ENCODE measurements at places on chromosomes 3 and 15. TPM values are rescaled to one million over a fixed set of nuclear protein-coding genes. Genes with fewer than 3 reads are reported as not detected.

GRCh38 chr3:157300094-157300493, 136.6 kb upstream of the PTX3 start:
- no peak for DNase-seq

DNA sequence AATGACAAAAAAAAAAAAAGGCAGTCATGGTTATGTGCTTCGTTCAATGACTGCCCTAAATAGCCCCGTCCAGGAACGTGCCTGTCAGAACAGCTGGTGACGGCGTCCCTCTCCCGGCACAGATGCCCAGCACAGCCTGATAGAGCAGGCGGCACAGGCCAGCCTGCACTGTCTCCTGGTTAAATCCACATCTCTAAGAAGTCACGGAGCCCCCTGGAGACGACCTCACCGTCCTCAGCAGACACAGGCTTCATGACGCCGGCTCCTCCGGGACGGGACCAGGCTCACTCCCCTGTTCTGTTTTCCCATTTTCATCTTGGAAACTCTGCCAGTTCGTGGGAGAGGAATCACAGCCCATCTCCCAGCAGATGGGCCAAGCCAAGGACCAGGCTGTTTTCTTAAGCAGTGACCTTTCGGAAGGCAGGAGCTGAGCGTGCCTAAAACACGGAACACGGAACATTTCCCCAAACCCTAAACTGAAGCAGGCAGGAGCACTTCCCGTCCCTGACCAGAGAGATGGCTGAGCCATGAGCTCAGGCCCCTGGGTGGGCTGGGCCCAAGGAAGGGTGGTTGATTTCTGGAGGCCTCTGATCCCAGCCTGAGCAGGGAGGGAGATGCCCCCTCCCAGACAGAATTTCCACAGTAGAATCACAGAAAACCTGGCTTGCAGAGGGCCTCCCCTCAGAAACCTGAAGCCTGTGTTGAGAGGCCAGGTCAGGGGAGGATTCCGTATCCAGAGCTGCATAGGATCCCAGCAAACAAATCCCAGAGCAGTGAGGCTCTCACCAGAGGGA, 35.9 kb downstream of the ADCY5 start:
- DNase-seq = no peak

DNA sequence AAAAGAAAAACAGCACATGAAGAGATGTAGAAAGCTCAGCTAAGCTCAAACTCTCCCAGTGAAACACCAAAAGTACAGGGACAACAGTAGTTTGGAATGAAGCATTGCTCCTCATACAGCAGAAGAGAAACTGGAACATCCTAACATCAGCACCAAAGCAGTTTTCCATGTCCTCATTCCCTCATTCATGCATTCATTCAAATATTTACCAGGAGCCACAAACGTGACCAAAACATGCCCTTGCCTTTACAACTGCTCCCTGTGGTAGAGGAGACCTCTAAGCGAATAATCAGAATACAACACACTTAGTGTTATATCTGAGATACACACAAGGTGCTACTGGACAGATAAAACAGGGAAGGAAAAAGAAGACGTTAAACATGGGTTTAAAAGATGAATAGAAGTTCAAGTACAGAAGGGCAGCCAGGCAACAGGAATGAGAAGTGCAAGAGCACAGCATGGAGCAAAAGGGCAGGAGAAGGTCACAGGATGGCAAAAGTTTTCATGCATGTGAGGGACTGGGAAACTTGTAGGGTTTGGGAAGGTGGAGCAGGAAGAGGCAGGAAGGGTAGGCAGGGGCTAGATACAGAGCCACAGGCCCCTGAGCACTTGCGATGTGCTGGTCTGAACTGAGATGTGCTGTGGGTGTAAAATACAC, 58.5 kb upstream of the LMCD1 start:
- no peak for DNase-seq

DNA sequence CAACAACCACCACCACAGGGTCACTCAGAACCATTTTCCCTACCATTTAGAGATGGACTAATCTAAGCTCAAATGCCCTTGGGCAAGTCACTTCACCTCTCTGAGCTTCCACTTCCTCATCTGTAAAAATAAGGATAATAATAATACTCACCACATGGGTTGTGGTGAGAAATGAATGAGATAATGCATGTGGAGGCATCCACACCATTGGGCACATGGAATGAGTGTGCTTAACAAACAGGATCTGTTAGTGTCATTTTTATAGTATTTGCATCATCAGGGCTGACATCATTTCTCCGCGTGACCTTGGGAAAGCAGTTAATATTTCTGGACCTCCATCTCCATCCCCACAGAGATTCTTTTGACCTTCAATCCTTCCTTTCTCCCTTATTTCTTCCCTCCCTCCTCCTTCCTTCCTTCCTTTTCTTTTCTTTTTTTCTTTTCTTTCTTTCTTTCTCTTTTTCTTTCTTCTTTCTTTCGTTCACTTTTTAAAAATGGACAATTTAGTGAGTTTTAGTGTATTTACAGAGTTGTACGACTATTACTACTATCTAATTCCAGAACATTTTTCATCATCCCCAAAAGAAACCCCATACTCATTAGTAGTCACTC, 7.7 kb upstream of the RFT1 start:
- DNase-seq = no peak

DNA sequence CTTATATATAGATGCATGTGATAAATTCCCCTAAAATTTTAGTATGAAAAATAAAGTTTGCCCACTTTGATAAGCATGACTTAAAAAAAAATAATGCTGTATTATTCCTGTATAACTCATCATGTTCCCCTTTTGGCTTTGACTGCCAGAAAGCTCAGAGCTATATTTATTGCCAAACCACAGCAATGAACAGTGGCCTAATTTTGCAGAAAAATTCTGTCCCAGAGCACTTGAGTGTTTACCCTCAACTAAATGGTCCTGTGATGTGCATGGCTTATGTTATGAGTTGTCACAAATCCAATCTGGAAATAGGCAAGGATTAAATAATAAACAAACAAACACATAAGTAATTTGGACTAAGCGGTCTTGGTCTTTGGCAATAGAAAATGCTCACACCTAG, 276.7 kb downstream of the SLC9A9 start:
- DNase-seq = no peak

GRCh38 chr3:109057616-109058015, 60.3 kb downstream of the MORC1 start:
- no peak for DNase-seq

DNA sequence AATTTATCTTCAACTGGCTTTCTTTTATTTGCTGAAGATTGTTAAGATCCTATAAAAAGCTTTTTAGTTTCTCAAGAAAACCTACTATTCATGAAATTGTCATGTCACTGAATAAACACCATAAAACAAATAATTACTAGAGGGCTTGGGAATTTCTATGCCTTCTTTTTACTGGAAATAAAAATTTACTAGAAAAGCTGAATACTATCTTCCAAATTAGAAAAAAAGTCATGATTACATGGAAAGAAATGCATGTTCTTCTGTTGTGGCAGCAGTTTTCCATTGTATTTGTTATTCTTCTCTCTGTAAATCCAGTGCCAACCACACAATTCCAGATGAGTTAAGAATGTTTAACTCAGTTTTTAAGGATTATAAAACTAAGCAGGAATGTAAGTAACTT, 153.8 kb downstream of the RAP2B start:
- no peak for DNase-seq

GRCh38 chr3:107651782-107652181, 129.0 kb downstream of the BBX start:
- no peak for DNase-seq

- DNase-seq = no peak
Observed at GRCh38 chr3:41329881-41330280, 130.6 kb downstream of the CTNNB1 start.

DNA sequence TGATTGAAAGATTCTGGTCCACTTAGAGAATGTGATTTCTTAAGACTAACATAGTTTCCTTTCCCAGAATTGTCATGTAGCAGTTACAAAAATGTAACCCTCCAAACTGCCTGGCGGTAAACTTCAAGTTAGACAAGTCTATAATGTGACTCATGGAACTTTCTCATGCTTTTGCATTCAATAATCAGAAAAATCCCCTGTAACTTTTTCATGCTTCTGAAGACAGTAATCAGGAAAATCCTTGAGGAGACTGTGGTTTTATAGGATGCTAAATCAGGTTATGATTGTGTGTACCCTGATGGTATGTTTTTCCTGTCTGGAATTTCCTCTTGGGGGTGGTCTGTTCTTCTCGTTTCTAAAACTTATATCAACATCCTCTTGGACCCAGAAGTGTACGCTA, 74.0 kb upstream of the RARB start:
- no peak for DNase-seq

DNA sequence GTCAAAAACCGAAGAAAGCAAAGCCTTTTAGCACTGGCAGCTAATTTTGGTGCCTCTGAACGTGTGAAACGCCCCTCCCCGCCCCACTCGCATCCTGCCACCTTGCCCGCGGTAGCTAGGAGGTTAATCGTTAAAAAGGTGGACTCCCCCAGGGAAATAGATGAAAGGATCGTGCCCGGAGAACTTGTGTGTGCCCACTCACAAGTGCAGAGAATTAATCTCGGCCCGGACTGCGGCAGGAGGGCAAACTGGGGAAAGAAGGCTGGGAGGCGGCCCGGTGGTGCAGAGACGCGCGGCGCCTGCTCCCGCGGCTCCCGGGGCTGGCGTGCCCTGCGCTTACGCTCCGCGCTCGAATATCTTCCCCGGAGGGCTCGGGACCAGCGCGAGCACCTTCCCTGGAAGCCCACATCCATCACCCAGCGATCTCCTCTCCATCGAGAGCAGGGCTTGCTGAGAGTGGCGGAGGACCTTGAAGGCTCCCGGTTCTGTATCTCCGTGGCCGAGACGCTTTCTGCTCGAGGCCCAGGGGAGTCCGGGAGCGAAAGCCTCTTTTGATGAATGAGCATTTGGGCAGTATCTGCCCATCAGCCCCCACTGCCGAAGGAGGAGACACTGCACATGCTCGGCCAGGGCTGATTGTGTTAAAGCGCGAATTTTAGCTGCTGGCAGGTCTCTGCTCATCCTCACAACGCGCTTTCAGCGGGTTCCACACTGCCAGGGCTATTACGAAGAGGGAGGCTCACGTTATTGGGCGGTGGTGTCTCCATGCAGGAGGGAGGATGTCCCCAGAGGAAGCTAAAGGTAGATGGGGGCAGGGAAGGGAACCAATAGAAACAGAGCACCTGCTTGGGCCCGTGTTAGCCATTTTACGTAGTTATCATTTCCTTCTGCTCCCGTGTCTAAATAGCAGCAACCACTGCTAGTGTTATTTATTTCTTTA, 1.3 kb upstream of the SPTSSB start:
- DNase-seq = no peak

GRCh38 chr15:49145651-49146609, 9.5 kb downstream of the COPS2 start:
- peak; percentile 10 for DNase-seq

GRCh38 chr3:122410639-122411038, 5.2 kb downstream of the WDR5B start:
- DNase-seq = no peak

DNA sequence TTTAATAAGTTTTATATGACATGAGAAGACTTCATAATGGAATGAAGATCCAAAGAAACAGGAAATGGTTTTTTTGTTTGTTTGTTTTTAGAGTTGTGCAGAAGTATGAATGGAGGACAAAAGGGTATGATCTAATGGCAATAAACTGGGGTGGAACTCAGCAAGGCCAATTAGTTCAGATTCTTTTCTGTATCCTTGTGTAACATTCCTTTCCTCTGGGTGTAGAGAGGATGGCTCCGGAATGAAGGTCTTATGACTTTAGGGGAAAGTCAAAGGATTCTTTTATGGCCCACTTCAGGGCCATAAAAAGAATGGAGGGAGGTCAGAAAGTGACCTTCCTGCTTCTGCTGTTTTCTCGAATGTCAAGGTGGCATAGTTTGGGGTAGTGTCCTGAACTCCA, 152.6 kb downstream of the DPH6 start:
- DNase-seq = no peak

- no peak for DNase-seq
Observed at GRCh38 chr15:70324001-70324974, 226.6 kb upstream of the TLE3 start.

GRCh38 chr3:51773529-51774056, 5.4 kb downstream of the IQCF6 start:
- no peak for DNase-seq

- no peak for DNase-seq
Observed at GRCh38 chr3:122365073-122365472, 18.0 kb downstream of the MIX23 start.

The PDZRN3 gene
- total RNA-seq = not detected

The GOLGA6L9 gene
- total RNA-seq = 1.8 TPM

DNA sequence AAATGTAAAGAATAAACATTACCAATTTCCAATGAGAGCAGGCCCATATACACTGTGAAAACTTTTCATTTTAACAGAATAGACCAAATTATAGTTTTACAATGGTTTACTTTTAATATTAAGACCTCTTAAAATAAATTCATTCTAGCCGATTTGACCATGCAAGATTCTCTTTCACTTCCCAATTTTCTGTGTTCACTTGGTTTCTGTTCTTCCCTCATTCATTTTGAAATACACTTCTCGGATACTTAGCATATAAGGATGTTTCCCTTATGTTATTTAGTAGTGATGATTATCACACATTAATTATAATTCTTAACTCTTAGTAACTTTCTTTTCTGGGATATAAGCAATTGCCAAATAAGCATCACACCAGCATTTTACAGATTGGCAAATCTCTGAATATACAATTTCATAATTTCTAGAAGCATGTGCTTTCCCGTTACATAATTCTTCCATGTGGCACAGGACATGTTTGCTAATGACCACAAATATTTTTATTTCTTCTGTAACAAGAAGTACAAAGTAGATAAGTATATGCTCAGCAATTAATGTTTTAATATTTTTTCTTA, 13.9 kb downstream of the OR5H15 start:
- DNase-seq = no peak

DNA sequence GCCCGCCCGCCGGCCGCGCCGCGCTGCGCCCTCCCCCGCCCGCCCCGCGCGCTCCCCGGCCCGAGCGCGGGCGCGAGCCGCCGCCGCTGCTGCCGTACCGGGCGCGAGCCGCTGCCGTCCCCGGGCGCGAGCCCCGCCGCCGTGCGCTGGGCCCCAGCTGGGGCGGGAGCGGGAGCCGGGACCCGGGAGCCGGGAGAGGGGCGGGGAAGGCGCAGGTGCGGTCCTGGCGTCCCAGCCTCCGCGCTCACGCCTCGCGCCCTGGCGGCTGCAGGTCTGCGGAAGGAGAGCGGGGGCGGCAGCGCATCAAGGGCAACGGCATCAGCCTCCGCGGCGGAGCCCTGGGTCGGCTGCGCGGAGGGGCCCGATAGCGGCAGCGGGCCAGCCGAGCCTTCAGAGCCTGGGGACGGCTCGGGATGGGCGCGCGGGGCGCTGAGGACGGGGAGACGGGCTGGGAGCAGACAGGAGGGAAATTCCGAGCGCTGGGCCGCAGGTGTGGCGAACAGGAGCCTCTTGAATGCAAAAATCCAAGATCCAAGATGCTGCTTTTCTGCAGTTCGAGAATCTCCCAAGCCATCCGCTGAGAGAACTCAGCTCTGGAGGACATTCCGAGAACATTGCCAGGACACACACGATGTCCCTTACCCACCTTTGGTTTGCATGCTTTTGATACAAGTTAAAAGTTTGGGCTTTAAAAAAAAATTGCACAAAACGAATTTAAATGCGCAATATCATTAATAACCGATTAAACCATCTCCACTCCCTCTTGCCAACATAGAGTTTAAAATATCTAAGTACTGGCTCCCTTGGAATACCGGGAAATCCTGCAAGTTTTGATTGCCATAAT, 251.1 kb downstream of the TJP1 start:
- no peak for DNase-seq

- DNase-seq = no peak
Observed at GRCh38 chr3:56903231-56903782, 101.6 kb upstream of the ARHGEF3 start.

GRCh38 chr3:36149447-36149865, 230.8 kb upstream of the STAC start:
- DNase-seq = no peak

The GOLGA8K gene
- 0.32 TPM for total RNA-seq
